ENCODE measurements at places on chromosomes 3 and 15. TPM values are rescaled to one million over a fixed set of nuclear protein-coding genes. Genes with fewer than 3 reads are reported as not detected.

DNA sequence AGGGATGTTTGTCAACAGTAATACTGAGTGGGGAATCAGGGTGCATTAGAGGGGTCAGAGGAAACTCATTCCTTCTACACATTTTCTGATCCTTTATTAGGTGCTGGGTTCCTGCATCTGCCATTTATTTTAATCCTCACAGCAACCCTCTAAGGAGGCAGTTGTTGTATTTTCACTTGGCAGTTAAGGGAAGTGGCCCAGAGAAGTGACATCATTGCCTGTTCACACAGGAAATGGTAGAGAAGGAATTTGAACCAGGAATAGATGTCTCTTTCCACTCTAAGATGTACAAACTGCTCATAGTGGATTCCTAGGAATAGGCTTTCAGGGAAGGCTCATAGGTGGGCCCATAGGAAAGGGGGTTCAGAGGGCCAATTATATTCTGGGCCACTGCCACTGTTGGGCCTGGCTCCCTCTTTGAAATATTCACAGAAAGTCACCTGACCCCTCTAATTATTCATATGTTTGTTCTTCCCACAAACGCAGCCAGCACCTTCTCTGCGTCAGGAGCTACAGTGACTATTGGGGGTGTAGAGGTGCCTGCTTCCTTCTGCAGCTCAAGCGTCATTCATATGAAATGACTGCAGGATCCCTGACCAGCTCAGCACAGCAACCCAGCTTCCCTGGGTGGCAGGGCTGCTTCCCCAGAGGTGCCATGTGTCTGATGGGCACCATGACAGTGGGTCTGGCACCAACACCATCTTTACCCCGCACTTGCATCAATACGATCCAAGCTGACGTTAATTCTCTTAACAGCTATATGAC, 163.9 kb upstream of the SMAD3 start:
- peaks cover 35% of the 10 kb centered on the region for H3K4me1 ChIP-seq
- no peaks in the 10 kb centered on the region for H3K27me3 ChIP-seq
- no peak for DNase-seq

GRCh38 chr15:27057904-27058645, 87.1 kb downstream of the GABRG3 start:
- H3K4me3 ChIP-seq = no peak overlapping the region
- no peaks in the 10 kb centered on the region for H3K4me1 ChIP-seq
- DNase-seq = no peak
- H3K27ac ChIP-seq = no peak overlapping the region

The TMEM40 gene
- total RNA-seq = 4.5 TPM

DNA sequence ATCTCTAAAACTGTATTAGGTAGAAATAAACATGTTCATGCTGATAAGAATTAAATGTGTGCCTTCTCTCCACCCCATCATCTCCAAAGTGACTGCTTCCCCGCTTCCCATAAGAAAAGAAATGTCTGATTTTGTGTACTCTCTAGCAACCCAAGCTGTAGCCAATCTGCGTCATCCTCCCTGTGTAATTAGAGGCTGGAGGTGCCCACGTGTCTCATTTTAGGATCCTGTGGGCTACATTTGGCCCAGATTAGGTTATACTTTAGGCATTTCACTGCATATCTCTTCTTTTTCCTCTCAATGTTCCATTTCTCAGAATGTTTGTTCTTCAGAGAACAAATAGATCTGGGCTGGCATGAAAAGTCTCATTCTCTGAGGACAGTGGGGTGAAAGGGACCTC, 19.3 kb upstream of the ZNF148 start:
- H3K27me3 ChIP-seq = peaks cover 12% of the 10 kb centered on the region
- H3K4me3 ChIP-seq = no peak overlapping the region
- H3K4me1 ChIP-seq = no peaks in the 10 kb centered on the region
- H3K27ac ChIP-seq = no peak overlapping the region
